ENCODE measurements at places on chromosomes 5 and 9. TPM values are rescaled to one million over a fixed set of nuclear protein-coding genes. Genes with fewer than 3 reads are reported as not detected.

The MAMDC2 gene
- 2.5 TPM for total RNA-seq

The SHISAL2B gene
- not detected for total RNA-seq

The BBLN gene
- total RNA-seq: 43.8 TPM

The DYNC2I2 gene
- 31.3 TPM for total RNA-seq

The SLC46A2 gene
- total RNA-seq: not detected

The ADAMTSL2 gene
- 3.8 TPM for total RNA-seq

All from parietal lobe (tissue), 2 donors.